ENCODE measurements at places on chromosomes 1 and 21.

DNA sequence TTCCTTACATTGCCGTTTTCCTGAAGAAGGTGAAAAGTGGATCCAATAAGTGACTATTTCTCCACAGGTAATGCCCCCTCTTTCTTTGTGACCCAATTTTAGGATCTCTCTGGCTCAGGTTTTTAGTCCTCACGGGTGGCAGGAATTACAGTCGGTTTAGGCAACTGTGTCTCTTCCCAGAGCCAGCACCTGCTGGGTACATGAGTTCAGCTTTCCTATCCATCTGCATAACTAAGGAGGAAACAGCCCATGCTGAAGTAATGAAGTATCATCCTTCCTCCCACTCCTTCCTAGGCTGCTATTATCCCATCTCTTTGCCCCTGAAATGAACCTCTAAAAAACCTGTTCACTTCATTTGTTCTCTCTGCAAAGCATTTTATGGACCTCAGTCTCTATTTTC lies 544.6 kb downstream of the NEGR1 start:
- DNase-seq: no peak

DNA sequence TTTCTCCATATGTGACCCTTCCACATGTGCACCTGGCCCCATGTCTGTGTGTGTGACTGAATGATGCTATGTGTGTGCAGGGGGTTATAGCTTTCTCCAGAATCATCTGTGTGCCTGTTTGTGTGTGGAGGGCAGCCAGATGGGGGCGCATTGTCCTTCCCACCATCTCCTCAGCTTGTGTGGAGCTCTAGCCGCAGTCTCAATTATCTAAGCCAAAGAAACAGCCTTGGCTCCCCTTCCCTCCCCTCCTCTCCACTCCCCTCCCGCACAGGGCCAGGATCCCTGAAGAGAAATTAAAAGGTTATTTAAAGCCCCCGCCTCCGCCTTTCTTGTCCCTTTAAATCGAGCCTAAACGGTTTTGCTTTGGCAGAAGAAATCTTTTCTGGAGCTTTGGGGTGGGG lies 1.8 kb upstream of the DMBX1 start:
- DNase-seq: no peak

DNA sequence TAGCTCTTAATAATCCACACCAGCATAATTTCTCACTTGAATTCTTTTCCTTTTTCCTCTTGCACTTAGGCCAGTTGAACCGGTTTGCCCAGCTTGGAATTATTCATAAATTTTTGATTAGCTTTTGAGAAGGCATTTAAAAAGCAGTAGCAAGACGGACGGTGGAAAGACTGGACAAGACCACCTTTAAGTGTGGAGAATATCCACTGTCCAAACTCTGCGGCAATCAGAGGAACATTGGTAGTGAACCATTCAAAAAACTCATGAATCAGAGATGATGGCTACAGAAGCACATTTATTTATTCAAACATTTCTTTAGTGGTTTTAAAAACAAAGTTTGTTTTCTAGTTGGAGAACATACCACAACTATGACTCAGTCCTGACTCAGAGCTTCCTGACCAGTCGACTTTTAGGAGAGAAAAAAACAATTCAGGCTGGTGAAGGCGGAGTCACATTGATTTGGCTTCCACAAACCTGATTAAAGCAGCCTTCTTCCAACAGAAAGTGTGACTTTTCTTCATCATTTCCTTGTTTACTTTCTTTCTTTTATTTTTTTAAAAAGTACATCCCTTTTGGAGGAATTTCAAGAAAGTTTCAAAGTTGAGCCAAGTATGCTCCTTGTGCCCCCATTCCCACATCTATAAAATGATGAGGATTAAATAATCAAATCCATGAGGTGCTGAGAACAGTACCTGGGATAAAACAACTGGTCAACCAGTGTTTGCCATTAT lies 128.8 kb downstream of the ADSS2 start:
- peak; percentile 100 for DNase-seq

GRCh38 chr1:83052865-83053264 lies 946.1 kb downstream of the TTLL7 start:
- no peak for DNase-seq

- DNase-seq: no peak
Measured at GRCh38 chr1:152481869-152482664, 28.5 kb upstream of the LCE5A start.

DNA sequence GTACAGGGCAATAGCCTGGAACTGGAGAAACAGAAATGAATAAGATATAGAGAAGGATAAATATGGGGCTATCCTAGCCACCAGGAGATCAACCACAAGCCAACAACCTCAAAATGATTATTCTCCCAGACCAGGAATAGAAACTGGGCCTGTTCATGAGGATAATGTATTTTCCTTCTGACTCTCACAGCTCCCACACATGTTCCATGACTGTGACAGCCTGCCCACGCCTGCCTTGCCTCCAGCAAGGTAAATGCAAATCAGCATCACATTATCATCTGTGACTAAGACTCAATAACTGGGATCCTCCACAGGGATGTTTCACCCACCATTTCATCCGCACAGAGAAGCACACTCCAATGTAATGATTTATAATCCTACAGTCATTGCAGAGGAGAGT lies 3.3 kb downstream of the ENSA start:
- DNase-seq: no peak

- DNase-seq: peak; percentile 44
Measured at GRCh38 chr1:32773018-32773763, 44.0 kb downstream of the YARS1 start.

DNA sequence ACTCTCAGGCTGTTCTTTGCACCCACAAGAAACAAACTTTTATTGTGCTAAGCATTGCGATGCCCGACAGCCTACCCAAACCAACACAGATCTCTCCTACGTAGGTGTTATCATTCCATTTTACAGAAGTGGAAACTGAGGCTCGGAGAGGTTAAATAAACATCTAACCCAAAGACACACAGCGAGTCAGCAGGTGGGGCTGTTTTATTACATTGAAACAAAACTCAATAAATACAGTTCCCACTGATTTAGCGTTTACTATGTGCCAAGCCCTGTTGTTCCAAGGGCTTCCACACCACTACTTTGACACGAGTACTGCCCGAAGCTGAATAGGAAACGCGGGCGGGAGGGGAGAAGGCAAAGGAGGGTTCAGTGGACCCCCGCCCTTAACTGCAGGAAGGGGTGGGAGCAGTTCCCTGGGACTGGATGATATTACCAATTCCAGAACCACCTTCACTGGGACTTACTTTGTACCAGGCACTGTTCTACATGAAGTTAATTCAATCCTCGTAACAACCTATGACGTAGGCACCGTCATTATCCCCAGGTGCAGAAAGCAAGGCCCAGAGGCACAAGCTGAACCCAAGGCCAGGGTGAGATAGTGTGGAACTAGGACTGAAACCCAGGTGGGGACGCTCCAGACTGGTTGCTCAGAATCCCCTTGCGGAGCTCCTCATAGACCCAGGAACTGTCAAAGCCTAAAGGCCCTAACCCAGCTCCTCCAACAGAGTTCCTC lies 19.3 kb upstream of the ALDH4A1 start:
- no peak for DNase-seq

DNA sequence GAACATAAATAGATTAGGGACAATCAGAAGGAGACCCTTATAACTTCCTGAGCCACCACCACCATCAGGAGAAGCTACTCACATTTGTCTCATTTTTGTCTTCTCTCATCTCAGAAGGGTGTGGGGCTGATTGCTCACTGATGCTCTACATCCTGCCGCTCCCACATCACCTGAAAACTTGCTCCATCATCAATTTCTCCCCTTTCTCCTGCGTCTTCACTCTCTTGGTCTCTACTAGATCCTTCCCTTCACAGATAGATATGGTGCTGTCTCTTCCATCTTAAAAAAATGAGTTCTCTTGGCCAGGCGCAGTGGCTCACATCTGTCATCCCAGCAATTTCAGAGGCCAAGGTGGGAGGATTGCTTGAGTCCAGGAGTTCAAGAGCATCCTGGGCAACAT lies 38.4 kb downstream of the C1orf216 start:
- DNase-seq: no peak

GRCh38 chr1:112852276-112852675 lies 103.7 kb downstream of the SLC16A1 start:
- no peak for DNase-seq

DNA sequence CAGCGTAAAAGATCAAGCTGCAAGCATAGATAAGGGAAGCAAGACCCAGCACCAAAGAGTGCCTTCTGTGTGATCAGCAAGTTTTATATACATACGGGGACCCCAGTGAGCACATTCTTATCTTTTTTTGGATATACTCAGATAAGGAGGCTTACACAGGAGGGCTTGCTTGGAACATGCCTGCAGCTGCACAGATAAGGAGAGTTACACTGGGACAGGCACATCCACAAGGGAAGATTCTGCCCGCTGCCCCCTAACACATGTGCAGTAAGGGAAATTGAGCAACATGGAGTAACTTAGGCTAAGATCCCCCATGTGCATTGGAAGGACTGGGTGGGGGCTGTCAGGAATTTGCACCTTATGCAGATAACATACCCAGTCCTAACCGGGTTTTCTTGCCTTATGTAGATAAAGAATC lies 1334.8 kb downstream of the MRPL39 start:
- no peak for DNase-seq

GRCh38 chr1:199046618-199047017 lies 407.8 kb downstream of the PTPRC start:
- DNase-seq: no peak

DNA sequence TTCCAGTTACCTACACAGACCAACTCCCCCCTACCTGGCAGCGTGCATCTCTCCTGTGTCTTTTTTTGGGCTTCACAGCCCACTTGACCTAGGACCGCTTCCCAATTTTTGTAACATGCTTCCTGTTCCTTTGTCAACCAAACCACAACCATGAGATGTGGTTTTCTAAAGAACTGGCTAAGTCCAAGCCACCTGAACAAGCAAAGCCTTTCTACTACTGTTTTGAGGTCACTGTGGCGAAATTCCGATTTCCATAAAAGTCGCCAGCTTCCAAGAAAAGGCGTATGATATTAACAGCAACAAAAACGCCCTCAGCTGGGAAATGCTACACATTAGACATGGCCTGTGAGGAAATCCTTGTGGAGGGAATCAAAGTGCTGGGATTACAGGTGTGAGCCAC lies 12.7 kb upstream of the AK2 start:
- DNase-seq: no peak

DNA sequence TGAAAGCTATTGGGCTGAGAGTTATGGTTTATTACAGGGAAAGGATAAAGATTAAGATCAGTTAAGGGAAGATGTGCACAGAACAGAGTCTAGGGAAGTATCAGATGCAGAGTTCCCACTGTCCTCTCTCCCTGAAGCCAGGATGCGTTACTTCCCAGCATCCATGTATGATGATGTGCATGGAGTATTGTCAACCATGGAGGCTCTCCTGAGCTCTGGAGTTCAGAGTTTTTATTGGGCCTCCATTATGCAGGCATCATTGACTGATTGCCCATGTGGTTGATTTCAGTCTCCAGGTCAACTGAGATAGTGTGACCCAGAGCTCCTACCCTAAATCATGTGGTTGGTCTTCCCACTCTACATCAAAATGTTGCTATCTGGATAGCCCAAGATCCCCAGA lies 30.7 kb downstream of the SERINC2 start:
- no peak for DNase-seq

GRCh38 chr1:97538113-97538512 lies 382.7 kb downstream of the DPYD start:
- DNase-seq: no peak

DNA sequence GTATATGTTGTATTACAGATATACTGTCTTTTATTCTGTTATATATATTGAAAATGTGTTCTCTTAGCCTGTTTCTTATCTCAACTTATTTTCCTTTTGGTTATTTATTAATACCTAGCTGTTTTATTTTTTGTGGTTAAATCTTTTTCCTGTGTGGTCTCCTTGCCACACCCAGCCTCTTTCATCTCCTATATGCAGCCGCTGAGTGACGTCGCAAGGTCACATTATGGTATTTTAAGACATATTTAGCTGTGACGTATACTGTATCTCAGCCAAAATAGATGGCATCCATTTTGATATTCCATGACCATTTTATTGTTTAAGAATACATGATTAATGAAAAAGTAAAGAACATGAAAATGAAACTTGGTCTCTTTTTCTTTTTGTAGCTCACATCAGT lies 29.1 kb downstream of the CENPF start:
- no peak for DNase-seq

DNA sequence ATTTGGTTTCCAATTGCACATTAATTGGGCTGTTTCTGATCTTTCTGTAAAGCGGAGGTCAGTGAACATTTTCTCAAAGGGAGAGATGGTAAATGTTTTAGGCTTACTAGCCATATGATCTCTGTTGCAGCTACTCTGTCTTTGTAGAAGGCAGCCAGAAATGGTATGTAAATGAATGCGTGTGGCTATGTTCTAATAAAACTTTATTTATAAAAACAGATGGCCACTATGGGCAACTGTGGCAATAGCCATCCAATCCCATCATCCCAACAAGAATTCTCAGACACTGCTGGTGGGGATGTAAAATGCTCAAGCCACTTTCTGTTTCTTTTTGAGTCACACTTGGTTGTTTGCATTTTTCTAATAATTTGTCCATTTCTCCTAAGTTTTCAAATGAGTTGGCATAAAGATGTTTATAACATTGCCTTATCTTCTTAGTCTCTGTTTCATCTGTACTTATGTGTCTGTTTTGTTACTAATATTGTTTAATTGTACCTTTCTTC lies 448.8 kb upstream of the VAMP3 start:
- no peak for DNase-seq

DNA sequence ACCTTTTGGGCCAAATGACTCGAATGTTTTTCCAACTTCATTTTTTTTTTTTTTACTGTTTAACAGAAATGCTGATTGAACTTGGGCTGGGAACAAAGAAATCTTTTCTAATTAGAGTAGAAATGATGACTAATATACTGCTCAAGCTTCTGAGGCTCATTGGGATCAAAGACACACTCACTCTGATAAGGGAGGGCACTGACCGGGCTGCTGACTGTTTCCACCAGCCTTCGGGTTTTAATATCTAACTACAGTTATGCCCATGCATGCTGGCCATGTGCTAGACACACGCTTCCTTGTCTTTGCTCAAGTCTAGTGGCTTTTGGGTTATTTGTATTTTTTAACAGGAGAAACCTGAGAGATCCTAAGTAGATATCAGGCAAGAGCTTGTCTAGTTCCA lies 16.8 kb downstream of the ZBTB18 start:
- DNase-seq: no peak

DNA sequence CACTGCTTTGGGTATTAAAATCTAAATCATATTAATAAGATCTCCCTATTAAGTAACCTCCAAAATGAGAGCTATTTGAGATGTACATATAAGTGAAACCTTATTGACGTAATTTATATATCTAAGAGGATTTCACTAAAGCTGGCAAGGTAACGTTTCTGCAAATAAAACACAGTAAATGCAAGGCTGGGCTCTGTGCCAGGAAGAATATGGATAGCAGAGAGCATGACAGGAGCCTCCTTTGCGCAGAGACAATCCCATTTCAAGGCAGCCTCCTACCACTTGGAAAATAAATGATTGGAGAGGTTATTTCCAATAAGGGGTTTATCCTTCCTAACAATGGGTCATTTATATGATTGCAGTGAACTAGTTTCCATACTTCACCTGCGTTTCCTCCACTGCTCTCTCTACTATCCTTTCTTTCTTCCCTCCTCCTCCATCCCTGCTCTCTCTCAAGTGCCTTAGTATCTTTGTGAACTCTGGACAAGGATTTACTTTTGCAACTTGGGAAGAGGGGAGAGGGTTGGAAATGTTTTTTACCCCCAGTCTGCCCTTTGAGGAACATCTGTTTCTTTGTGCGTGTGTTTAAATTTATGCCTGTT lies 3.0 kb upstream of the NFIA start:
- DNase-seq: no peak

- DNase-seq: peak; percentile 18
Measured at GRCh38 chr1:174114788-174115448, 44.4 kb upstream of the RABGAP1L start.

Data from glomerular endothelial cell (primary cell).